ENCODE measurements at places on chromosomes 2 and 18.

GRCh38 chr18:69469444-69469919 is 68.8 kb downstream of the DOK6 start:
- peak; percentile 46 for DNase-seq

- DNase-seq = no peak
Observed at GRCh38 chr2:237727363-237727762, 71.2 kb upstream of the RBM44 start.

DNA sequence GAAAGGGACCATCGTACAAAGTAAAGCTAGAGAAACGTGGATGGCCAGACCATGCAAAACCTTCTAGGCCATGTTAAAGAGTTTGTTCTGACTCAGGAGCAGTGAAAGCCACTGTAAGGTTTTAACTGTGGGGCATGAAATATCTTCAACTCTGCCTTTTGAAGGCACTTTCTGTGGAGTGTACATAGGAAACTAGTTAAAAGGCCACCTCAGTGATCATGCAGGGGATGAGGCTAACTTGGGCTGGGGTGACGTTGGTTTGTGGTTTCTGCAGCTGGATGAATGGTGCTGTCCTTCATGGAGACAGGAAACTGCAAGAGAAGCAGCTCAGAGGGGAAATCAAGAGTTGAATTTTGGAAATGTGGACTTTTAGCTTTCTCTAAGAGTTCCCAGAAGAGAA is 190.7 kb downstream of the CDCA7 start:
- no peak for DNase-seq

- DNase-seq = no peak
Observed at GRCh38 chr2:104654811-104655210, 199.1 kb upstream of the POU3F3 start.

- no peak for DNase-seq
Observed at GRCh38 chr2:181978351-181979150, 7.1 kb upstream of the PPP1R1C start.

DNA sequence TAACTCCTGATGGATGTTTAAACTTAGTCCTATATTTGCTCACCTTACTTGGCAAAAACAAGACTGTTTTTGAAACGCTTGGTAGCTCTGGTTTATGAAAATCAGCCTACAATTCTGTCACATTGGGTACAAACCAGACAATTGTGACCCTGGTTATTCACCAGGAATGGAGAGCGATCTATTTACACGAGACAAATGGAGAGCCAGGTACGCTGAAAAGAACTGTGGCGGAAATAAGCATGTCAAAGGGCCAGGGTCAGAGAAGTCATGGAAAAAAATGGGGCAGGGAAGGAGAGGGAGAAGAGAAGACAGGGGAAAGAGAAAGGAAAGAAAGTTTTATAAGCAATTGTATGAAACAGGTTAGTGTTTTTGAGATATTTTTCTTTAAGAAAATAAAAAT is 119.5 kb upstream of the ZFP36L2 start:
- no peak for DNase-seq

DNA sequence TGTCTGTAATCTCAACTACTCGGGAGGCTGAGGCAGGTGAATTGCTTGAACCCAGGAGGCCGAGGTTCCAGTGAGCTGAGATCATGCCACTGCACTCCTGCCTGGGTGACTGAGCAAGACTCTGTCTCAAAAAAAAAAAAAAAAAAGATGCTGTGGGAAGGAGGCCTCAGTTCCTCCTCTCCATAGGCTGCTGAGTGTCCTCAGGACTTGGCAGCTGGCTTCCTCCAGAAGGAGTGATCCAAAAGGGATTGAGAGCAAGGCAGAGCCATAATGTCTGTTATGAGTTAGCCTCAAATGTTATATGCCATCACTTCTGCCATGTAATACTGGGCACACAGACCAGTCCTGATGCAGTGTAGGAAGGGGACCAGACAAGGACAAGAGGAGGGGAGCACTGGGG is 6.6 kb upstream of the NPC1 start:
- no peak for DNase-seq

DNA sequence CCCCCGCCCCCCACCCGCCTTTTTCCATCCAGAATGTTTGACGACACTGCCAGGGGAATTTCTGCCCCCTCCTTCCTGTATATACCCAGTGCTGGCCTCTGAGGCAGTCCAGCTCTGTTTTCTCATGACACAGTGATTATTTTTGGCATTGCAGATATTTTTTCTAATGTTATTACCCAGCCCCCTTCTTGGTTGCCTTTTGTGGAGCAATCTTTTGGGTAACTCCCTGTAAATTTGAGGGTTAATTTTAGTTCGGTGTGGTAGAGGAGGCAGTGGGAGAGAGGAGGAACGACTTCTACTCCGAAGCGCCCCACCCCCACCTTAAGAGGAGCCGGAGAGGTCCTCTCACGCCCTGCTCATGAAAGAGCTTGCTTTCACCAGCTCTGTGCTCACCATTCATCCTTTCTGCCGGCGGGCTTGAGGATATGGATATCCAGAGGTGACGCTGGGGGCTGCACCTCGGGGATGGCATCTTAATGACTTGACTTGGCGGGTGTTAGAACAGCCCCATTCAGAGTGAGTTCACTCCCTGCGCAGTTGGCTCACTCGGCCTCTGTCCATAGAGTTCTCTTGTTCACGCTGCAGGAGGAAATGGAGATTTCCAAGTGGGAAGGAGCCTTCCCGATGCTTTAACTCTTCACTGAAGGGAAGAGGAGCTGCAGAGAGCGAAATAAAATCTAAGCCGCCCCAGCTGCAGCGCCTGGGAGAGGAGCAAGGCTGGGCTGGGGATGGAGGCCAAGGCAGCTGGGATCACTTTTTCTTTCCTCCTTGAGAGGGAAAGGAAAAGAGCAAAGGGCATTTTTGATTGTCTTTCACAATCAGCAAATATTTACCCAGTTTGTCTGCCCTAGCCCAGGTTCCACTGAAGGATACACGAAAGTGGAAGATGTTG is 38.4 kb downstream of the EPAS1 start:
- DNase-seq = no peak

DNA sequence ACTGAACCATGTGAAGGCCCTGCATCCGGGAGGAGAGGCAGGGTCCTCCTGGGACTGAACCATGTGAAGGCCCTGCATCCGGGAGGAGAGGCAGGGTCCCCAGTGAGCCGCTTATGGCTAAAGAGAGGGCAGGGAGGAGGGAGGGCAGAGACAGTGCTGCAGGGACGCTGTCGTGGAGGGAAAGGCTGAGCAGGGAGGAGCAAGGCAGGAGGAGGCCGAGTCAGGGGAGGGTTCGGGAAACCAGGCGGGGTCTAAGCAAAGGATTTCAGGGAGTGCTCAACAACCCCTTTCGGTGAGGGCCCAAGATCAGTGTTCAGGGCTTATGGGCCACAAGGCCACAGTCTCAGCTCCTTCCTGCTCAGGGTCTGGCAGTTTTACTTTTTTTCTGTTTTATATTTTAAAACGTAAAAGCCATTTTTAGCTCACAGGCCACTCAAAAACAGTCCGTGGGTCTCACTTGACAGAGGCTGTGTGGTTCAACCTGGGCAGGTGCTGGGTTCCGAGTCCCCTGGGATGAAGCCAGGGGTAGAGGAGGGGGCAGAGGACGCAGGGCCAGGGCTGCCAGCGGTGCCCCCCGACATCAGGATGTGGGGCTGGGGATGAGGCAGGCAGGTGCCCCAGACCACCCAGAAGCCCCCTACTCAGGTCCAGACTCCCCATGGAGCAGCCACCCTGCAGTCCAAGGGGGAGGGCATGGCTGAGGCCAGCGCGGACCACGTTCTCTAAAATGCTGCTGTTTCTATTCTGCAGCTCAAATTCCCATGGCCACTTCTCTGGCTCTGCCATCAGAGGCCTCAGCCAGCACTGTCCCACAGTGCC is 5.2 kb downstream of the TMEM18 start:
- no peak for DNase-seq

DNA sequence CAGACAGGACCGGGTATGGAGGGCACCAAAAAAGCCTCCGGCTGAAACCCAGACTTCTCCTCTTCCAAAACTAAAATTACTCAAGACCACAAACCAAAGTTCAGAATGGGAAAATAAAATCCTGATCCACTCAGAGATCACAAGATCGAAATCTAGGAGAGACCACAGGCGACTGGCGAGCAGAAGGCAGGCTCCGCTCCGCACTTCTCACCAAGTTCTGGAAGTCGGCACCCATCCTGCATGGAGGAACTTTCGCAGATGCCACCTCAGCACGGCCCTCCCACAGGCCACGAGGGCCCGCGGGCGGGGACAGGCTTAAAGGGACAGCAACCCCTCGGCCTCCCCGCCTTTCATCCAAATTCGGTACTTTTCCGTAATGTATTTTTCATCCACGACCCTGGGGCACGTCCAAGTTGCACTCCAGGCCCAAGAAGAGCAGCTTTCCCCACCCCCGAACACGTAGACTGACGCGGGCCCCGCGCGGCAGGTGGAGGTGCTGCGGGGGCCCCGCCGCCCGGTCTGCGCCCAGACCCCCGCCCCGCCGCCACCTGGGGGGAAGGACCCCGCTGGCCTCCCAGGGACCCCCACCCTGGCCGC is 43.7 kb downstream of the HDLBP start:
- DNase-seq = peak; percentile 52

- no peak for DNase-seq
Observed at GRCh38 chr2:172230889-172231401, 128.2 kb upstream of the DLX2 start.

DNA sequence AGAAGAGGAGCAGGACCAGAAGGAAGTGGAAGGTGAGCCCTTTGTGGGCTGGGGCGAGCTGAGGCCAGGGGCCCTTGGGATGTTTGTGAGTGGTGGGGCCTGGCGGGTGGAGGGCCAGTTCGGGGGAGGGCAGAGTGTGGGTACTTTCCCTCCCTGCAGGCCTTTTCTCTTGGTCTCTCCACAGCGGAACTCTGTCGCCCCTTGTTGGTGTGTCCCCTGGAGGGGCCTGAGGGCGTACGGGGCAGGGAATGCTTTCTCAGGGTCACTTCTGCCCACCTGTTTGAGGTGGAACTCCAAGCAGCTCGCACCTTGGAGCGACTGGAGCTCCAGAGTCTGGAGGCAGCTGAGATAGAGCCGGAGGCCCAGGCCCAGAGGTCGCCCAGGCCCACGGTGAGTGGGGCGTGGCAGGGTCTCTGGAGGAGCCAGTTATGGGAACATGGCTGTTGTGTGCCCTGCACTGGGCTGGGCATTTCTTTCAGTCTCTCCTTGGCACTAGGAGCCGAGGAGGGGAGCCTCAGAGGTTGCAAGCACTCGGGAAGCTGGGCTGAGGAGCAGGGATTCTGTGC is 10.8 kb downstream of the STK11IP start:
- DNase-seq = no peak

GRCh38 chr2:150472511-150472899 is 15.0 kb downstream of the RND3 start:
- DNase-seq = no peak

Data from stimulated activated naive CD4-positive, alpha-beta T cell treated with Interleukin-2 at 50 U/mL for 16 hours (primary cell).